ENCODE measurements at places on chromosomes 2 and 18.

GRCh38 chr2:2646433-2647051 lies 315.5 kb upstream of the MYT1L start:
- no peak for DNase-seq

- DNase-seq: no peak
These were observed 29.3 kb upstream of the PSME4 start for GRCh38 chr2:54000122-54000521.

GRCh38 chr2:50469784-50470183 lies 562.1 kb downstream of the NRXN1 start:
- DNase-seq: no peak

DNA sequence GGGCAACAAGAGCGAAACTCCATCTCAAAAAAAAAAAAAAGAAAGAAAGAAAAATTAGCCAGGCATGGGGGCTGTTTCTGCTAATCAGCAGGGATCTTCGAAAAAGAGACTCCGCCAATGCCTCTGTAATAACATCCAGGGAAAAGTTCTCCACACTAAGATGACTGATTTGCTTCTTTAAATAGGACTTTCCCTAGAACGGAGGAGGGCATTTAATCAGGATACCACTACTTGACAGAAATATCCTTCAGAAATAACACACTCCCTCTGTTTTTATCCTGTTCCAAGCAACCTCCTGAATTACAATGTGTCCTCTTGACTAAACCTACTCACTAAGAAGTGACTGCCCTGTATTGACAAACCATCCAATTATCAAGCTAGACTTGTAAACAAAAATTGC lies 21.7 kb downstream of the REV1 start:
- no peak for DNase-seq

- no peak for DNase-seq
These were observed 11.7 kb upstream of the SEMA4C start for GRCh38 chr2:96881349-96882195.

GRCh38 chr2:157473581-157473980 lies 29.7 kb upstream of the CYTIP start:
- DNase-seq: no peak

DNA sequence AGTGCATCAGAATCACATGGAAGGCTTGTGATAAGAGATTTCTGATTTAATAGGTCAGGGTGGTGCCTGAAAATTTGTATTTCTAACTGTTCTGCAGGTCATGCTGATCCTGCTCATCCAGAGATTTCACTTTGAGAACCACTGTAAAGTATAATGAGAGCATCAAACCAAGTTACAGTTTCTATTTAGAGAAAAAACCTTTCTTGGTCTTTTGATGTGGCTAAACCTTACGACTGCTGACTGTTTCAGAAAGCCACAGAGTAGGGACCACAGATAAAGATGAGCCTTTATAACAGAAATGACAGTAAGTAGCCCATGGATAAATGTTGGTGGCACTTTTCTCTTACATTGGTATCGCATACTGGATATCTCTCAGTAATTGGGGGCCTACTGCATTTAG lies 109.4 kb upstream of the FANCL start:
- no peak for DNase-seq

DNA sequence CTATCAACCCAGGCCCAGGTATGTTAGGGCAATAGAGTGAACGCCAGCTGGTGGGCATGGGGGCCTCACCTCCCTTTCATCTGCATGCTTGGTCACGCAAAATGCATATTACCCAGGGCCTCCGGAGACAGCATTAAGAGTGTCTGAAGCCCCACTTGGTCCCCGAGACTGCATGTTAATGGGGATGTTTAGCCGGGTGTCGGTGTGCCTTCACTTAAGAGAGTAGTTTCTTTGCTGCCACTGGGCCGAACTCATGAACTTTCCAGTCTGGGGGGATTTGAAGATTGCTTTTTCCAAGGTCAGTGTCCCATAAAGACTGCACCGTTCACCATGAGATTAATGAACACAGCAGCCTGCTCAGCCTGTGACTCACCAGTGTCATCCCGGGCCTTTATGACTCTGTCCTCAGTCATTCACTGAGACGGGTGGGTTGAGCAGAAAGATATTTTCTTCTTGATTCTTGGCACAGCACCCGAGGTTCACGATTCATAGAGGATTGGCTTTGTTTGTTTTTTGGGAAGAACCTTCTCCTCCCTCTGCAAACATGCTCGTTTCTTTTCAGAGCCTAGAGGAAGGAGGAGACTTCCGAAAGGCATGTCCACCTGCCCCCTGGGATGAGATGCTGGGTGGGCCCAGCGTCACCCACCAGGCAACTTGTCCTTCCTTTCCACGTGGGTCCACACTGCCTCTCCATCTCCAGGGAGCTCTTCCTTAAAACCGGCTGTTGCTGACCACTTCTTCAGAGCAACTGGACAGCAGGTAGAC lies 199.1 kb downstream of the GLI2 start:
- no peak for DNase-seq

GRCh38 chr2:202009019-202009481 lies 24.6 kb upstream of the FZD7 start:
- no peak for DNase-seq

DNA sequence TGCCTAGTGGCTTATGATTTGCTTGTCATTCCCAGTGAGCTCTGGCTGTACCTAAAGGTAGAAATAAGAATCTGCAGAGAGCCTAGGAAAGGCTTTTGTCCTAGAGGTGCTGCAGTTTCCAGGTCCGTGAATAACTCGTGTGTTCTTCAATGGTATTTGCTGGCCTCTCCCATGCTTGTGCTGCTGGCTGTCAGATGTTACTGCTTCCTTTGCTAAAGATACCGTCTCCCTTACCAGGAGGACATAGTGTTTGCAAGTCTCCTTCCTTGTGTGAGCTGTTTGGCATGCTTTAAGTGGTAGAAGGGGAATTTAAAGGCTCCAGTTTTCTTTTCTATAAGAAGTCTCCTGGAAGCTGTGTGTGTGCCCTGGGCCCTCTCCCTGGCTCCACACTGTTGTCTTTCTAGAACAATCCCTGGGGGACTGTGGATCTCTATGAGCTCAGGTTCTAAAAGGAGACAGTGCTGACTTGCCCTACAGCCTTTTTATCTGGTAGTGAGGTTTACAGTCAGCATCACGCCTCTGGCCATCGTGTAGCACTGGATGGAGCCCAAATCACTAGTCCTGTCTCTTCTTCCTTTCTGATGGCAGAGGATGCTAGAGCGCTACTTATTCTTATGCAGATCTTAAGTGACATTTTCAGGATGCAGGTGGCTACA lies 65.8 kb downstream of the RNF144A start:
- no peak for DNase-seq

DNA sequence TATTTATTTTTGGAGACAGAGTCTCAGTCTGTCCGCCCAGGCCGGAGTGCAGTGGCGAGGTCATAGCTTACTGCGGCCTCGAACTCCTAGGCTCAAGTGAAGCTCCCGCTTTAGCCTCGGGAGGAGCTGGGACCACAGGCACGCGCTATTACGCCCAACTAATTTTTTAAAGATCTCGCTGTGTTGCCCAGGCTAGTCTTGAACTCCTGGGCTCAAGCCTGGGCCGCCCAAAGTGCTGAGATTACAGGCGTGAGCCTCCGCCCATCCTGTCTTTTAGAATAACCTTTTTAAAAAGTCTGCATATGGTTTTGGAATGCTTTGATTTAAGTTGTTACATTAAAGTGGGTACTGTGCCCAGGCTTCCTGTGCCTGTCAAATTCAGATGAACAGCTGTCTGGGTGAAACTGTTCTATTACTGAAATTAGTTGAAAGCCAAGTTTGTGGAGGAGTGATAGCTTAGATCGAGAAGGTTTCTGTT lies 944 bp downstream of the RAB3GAP1 start:
- no peak for DNase-seq

GRCh38 chr2:174546519-174547506 lies 50.8 kb downstream of the WIPF1 start:
- no peak for DNase-seq

DNA sequence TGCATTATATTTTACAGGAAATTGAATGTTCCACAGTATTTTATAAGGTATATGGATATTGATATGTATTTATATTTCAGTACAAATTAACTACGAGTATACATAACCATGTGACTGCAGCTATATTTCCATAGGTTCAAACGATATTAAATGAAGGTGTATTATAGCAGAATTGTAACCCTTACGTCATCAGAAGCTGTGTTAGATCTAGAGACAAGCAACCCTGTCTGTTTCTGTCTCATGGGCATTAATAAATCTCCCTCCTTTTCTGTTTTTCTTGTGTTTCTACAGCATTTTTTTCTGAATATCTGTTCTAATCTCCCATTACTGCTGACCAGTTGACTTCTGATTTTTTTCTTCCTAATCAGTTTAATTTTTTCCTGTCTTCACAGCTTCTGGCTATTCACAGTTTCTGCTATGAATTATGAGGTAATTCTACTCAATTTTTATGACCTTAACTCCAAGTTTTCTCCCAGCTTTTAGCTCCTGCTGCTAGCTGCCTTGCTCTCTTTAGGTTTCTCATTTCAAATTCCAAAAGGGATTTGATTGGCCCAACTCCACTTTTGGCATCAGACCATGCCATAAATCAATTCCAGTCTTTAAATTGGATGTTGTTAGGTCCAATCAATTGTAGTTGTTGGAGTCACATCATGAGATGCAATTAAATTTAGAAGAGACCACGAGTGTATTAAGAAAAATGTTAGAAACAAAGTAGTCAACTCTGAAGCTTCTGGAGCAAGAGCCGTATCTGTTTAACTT lies 277.5 kb upstream of the ZSWIM2 start:
- no peak for DNase-seq

GRCh38 chr2:119259296-119259860 lies 35.7 kb downstream of the STEAP3 start:
- DNase-seq: no peak

GRCh38 chr2:232977438-232977971 lies 35.6 kb downstream of the NGEF start:
- no peak for DNase-seq

DNA sequence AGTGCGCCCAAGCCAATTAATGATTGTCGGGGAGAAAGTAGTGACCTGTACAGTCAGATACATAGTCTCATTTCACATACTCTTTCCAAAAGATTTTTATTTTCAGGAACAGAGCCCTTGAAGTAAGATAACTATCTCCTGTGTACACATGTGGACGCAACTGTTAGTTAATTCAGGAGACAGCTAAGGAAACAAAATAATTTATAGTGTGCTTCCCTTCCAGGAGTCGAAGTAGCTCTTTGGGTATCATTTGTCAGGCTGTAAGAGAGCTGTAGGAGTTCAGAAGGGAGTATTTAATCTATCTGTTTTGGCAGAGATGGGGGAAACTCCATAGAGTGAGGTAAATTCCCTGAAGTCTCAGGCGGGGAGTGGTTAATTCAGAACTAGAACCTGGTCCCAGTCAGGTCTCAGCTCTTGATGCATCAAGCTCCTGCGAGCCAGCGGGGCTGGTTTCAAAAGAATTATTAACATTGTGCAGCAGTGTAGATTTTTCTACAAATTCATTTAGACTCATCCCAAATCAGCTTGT lies 63.0 kb downstream of the MAPK4 start:
- no peak for DNase-seq

DNA sequence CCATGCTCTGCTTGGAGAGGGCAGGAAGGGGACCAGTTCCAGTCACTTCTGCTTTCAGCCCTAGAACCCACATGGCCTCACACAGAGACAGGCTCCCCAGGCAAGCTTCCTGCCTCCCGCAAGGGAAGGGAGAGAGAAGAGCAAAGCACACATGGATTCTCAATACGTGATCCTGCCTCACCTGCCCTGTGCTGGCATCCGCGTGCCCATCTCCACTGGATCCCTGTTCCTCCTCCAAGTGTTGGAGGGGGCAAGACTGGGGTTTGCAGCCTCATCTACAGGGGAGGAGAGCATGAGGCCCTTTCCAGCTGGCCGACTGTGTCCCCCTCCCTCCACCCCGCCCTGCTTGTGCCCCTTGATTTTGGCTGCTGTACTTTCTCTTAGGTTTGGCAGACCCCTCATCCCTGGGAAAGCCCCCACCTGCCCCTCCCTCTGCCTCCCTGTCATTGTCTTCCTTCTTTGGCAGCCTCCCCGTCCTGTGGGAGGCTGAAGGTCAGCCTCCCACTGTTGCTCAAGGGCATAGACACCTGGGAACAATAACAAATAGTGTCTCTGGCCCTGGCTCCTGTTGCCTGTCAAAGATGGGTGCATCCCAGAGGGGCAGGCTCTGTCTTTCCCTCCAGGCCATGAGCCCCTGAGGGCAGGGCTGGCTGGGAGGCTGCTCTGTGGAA lies 22.7 kb downstream of the KCNF1 start:
- no peak for DNase-seq

GRCh38 chr2:11590193-11590592 lies 56.3 kb downstream of the GREB1 start:
- no peak for DNase-seq

- no peak for DNase-seq
These were observed 374.7 kb upstream of the FIGN start for GRCh38 chr2:164110515-164110914.

GRCh38 chr18:54794823-54795222 lies 33.5 kb upstream of the RAB27B start:
- no peak for DNase-seq

GRCh38 chr2:154433010-154433409 lies 265.5 kb upstream of the KCNJ3 start:
- DNase-seq: no peak

GRCh38 chr2:53690876-53691275 lies 76.7 kb upstream of the CHAC2 start:
- no peak for DNase-seq

DNA sequence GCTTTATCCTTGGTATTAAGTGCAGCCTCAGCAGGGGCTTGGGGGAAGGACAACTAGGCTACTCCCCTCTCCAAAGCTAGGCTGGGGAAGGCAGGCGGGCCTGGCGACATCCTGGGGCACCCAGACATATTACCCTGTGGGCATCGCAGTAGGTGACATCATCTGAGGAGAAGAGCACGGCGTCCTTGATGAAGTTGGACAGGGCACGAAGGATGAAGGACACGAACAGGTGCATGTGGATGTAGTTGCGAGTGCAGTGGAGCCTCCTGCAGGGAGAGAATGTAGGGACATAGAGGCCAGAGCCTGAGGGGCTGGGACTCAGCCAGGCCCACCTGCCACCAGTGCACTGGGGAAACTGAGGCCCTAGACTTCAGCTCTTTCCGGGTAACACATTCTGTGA lies 32.3 kb downstream of the TMEM37 start:
- no peak for DNase-seq

GRCh38 chr18:77001979-77002378 lies 130.6 kb downstream of the MBP start:
- no peak for DNase-seq
